Glomerular endothelial cell (primary cell): ENCODE measurements at places on chromosomes 4 and X. TPM values are rescaled to one million over a fixed set of nuclear protein-coding genes. Genes with fewer than 3 reads are reported as not detected.

DNA sequence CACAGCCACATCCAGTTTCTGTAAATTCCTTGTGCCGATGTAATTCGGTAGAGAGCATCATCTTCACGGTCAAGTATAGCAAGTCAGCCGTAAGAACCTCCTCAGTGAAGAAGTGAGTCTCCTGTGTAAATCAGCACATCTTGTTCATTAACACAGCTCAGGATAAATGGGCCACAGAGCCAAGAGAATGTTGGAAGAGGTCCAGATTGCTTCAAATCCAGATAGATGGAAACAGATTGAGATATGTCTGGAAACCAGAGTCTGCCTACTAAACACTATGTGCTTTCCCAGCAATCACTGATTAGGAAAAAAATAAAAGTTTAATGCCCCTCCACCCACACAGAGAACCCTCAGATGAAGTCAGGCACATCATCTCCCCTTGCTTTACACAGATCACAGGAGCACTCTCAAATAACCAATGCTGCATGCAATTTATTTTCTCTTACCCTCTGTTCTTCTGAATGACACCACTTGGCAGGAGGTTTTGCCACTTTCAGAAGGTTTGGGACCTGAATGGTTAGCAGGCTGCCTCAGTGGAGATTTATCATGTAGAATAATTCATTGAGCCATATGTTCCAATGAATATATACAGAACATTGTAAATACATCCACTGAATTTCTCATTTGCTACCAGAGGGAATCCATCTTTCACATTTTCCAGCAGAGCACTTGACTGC, 357.7 kb downstream of the C4orf33 start:
- DNase-seq: no peak

DNA sequence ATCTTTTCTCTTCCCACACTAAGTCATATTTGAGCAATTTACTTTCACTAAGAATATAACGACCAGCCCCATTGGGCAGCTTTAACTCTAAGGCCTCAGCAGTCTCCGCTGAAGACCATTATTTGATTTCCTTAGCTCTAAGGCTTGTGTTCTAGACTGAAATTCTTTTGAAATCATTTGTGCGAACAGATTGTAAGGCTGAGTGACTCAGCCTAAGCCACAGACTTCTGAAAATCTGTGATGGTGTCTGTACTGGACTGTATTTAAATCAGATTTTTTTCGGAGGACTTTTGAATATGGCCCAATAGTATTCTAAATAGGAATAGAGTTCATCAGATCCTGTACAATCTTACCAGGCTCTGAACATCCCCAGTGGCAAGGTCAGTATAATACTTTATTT, 150.3 kb upstream of the TECRL start:
- no peak for DNase-seq

- peak; percentile 84 for DNase-seq
Measured at GRCh38 chr4:176635372-176636261, 157.1 kb downstream of the VEGFC start.

- no peak for DNase-seq
Measured at GRCh38 chrX:22922961-22923360, 76.8 kb upstream of the DDX53 start.

DNA sequence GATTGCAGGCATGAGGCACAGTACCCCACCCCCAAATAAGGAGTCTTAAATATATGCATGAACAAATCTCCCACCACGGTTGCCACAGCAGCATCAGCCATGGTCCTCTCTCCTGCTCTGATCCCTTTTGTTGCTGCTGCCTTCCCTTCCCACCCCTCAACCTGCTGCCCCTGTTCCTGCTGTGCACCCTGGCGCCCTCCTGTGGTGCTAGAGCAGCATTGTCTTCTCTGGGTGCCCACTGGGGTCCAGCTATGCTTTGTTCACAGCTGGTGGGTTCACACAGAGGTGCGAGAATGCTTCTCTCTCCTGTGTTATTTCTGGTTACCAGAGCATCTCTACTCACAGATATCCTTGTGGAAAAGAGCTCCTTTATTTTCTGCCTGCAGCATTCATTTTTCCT, 116.2 kb downstream of the GATB start:
- no peak for DNase-seq

DNA sequence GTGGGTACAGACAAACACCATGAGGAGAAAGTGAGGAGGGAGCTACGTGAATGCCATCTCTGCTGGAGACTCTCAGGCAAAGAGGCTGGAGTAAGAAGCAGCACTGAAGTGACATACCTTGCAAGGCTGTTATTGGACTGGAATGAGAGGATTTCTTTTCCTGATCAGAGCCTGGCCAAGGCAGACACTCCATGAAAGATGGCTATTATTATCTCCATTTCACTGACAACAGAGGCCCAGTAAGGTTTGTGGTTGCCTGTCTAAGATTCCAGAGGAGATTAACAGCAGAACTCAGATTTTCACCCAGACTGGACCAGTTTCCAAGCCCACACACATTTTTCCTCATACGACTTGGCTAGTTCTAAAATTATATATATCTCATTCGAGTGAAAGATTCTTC, 162.0 kb upstream of the EOLA2 start:
- no peak for DNase-seq

Gene BEND4
- total RNA-seq: 0.53 and 1.7 TPM in 2 replicates

Gene DMP1
- not detected in 2 replicates for total RNA-seq

Gene FAM47A
- total RNA-seq: not detected in 2 replicates

Gene MTMR8
- 0.10 and 0.82 TPM in 2 replicates for total RNA-seq
